Muscle of back (tissue), 13 donors: ENCODE measurements at places on chromosomes 1 and 21. TPM values are rescaled to one million over a fixed set of nuclear protein-coding genes. Genes with fewer than 3 reads are reported as not detected.

The C1orf53 gene
- polyA plus RNA-seq, result 2.1 TPM

GRCh38 chr21:46018615-46019014 lies 37.0 kb downstream of the COL6A1 start:
- no peak for DNase-seq

The NBPF20 gene
- polyA plus RNA-seq, result 5.9 TPM

The DPH2 gene
- polyA plus RNA-seq, result 19.3 TPM

The CLEC20A gene
- not detected for polyA plus RNA-seq
